NCI-H1436 (cell line): ENCODE measurements at places on chromosomes 3 and 15.

GRCh38 chr15:45637552-45638033, 2.8 kb downstream of the SQOR start:
- DNase-seq = no peak

DNA sequence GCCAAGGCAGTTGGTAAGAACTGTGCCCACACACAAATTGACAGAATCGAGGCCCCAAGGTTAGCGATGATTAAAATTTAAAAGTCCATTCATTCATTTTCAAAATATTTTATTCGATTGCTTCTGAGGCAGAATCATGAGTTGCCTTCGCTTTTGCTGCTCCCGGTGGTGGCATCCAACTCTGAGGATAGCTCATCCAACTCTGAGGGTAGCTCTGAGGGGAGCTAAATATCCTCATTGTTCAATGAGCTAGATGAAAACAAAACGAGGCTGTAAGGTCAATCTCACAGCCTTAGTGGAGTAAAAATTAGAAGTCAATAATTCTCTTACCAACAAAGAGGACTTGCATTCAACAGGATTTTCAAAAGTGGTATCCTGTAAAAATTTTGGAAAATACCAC, 897 bp upstream of the CHL1 start:
- DNase-seq = no peak

DNA sequence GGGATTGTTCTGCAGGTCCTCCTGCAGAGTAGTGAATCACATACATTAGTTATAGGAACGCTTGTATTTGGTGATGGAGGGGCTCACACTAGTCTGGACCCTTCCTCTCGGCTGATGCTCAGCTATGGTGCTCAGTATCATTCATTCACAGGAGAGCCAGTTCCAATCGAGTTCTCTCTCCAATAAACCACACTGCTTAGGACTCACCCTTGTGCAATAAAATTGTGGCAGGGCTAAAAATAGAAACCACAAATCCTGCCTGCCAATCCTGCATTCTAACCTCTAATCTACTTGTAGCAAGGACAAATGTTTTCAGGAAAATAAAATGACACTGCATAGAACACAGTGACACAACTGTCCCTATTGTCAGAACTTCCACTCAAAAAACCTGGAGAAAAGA, 138.4 kb upstream of the TBL1XR1 start:
- DNase-seq = no peak

GRCh38 chr3:42314411-42314810, 48.4 kb upstream of the CCK start:
- DNase-seq = no peak

DNA sequence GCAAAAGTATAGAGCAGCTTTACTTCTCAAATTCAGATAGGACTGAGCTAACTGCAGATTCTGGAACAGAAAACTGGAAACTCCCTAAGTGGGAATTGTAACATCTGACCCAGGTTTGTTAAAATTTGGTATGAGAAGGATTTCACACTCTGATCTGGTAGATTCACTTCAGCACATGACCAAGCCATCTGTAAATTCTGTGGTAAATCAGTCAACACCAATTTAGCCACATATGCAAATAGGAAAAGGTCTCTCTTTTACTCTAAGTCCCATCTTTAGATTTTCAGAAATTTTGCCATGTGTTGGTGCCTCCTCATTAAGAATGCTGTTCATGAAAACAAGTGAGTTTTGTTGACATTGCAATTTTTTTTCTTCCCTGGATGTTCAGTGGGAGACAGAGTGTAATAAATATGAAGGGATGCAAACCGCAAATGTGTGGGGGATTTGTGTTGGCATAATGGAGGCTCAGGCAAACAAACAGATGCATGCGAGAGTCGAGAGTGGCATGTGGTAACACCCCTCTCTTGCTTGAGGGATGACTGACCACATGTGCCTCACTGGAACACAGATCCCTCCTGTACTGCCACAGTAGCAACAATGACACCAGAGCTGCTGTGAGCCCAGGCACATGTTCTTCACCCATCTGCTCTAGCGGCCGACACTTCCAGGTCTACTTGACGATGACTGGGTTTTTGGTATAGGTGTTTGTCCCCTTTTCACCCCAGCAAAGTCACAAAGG, 146.6 kb downstream of the FEZF2 start:
- no peak for DNase-seq

DNA sequence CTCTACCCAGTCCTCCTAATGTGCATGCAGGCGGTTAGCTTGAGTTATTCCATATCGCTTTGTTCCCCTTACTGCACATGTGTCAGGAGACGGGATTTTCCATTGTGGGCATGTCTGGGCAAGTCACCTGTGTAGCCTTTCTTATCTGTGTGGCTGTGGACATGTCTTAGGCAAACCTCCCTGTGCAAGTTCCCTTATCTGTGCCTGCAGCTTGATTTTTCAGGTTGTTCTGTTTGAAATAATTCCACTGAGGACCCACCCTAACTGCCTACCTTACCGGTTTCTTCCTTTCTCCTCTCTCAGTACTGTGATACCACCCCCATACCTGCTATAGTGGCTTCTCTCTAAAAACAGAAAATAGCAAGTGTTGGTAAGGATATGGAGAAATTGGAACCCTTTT, 113.6 kb downstream of the NEO1 start:
- DNase-seq = no peak

DNA sequence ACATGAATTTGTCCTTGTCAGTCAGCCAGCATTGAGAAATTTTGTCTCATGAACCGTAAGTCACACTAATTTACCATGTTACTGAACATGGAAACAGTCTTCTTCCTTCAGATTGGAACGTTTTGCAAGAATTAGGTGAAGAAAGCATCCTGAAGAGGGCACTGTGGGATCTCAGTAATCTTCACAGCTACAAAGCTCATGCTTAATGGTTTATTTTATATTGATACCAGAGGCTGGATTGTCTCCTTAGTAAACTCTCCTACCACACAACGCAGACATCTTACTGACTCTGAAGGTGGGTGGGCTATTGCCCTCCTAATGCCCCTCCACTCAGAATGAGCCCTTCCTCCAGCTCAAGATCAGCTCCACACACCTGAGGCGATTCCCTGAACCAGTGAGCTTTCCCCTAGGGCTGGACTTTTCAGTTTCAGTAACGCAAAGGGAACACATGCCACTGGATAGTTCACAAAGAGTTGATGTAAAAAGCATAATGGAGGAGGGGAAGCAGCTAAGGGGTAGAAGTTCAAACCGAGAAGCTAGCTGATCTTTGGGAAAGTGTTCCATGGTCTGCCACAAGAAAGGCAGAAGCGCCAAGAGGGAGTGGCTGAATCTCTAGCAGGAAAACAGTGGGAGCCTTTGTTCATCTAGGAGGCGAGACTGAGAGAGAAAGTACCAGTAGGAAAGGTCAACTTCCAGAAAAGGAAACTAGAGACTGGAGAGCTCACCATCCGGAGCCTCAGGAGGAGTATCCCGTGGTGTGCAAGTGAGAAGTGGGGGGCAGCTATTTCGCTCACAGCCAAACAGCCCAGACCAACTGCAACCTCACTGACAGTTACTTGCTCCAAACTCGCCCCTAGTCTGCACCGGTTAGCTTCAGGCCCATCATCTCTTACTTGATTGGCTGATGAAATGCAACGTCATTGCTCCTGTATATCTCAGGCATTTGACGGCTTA, at the start of gene SLC9C1:
Gene SLC9C1 (minus strand): TSS at position 849 of the 954 bp plus-strand sequence. CDS start 7,425 bp downstream, outside the sequence.
- DNase-seq = peak; percentile 40

DNA sequence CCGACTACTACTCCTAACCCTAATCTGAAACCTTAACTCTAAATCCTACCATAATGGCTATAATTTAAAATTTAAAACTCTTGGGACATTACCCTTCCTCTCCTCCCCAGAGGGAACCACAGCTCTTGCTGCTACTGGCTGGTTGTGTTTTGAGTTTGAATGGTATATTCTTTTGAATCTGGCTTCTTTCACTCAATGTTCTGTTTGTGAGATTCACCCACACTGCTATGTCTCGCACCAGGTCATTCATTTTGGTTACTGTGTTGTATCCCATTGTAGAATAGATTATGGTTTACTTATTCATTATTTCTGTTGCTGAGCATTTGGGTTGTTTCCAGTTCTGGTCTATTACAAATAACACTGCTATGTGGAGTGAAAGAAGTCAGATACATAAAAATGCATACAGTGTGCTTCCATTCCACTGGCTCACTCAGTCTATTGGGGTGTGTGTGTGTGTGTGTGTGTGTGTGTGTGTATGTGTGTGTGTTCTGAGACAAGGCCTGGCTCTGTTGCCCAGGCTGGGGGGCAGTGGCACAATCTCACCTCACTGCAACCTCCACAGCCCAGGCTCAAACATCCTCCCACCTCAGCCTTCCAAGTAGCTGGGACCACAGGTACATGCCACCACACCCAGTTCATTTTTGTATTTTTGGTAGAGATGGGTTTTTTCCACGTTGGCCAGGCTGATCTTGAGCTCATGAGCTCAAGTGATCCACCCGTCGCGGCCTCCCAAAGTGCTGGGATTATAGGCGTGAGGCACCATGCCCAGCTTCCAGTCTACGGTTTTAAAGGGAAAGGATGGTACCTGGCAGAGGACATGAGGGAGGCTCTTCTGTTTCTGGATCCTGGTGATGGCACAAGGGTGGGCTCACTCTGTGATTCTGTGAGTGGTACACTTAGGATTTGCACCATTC, 19.2 kb upstream of the SYNM start:
- no peak for DNase-seq

- no peak for DNase-seq
Measured at GRCh38 chr3:71504250-71505036, 79.1 kb downstream of the FOXP1 start.

DNA sequence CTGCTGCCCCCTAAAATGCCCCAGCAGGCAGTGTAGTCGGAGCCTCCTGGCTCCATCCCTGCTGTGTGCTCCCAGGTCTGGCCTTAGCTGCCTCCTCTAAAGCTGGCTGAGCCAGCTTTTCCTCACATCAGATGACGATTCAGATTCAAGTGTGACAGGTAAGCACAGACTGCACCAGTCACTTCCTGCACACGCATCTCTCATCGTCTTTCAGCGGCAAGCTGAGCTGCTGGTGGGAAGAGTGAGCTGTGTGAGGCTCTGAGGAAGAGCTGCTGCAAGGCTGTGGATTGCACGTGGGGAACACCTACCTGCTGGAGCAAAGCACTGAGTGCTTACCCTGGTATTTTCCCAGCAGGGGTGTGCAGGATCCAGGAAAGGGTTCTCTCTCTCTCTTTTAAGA, 88.4 kb upstream of the RPL32 start:
- DNase-seq = no peak

- peak; percentile 35 for DNase-seq
Measured at GRCh38 chr3:40267937-40268724, 41.4 kb upstream of the EIF1B start.

DNA sequence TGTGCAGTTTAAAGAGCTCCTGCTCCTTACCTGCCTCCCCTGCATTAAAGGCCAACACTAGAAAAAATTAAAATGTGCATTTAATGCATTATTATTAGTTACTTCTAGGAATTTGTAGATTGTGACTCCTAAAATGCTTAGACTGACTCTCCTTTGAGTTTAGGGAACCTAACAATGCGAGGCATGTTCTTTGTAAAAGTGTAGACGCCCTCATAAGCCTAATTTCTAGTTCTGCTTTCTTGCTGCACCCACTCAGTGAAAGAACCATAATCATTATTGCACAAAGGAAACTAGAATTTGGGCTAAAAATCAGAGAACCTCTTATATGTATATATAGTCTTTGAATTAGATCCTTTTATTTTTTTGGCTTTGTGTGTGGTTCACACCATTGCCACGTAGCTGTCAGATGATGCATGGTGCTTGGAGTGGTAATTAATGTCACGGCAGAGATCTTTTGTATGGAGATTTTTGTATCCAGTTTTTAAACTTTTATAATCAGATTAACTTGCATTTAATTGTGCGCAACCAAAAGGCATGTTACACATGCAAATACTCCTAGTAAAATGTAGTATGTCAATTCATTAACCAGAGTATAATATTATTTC, 710 bp downstream of the ABHD10 start:
- DNase-seq = no peak

DNA sequence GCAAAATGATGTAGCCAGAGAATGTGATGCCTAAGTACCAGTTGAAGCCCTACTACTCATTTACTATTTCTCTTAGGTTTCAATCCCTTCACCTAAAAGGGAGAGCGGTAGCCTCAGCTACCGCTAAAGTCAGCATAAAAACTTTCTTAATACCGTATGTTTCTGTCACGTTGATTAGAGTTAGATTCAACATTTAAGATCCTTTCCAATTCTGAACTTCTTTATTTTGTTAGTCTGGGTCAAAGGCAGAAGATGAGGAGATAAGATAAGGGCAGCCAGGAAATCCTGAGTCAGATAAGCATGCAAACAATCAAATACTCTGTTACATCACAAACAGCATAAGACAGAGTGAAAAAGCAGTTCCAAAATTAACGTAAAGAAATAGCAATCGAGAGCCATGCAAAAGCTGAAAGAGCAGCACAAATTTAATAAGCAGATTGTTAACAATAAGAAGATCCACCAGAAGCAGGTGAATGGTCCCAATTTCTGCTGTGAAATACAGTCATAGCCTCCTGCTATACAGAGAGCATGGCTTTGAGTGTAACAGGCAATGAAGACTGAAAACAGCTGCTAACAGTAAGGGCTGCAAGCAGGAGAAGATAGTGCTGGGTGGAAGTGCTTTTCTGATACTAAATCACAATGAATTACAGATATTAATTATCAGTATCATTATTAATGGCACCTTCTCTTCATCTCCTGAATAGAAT, 3.0 kb downstream of the TMEM207 start:
- no peak for DNase-seq

DNA sequence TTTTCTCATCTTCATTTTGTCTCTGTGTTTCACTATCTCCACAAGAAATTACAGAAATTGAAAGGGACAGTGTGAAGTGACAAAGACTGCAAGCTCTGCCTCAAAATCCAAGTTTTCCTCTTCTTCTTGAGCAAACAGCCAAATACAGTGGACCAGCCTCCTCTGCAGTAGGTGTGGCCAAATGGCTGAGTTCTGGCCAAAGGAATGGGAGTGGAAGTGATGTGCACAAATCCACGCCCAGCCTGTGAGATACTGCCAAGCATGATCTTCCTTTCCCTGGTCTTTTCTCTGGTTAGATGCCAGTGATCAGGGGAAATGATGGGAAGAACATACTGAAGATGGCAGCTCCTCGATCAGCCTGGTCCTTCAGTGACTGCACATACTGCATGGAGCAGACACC, 111.0 kb upstream of the CPNE4 start:
- DNase-seq = no peak

- DNase-seq = no peak
Measured at GRCh38 chr3:23797491-23797890, 8.3 kb upstream of the UBE2E1 start.

DNA sequence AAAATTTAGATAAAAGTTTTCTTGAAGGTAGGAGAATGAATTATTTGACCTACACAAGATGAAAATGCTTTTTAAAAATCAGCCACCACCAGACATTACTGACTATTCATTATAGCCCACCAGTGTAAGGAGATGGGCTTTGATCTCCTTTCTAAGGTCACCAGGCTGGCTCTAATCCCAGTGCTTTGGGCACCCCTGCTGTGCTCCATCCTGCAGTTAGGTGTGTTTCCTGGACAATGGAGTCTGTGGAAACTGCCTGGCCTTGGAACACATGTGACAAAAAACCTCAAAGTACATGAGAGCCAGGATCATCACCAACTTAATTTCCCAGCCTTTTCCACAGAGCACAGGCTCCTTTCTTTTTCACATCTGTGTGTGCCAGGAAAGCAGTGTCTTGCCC, 260.9 kb downstream of the CHST2 start:
- no peak for DNase-seq
